ENCODE measurements at places on chromosomes 11 and 22.

- DNase-seq, result peak; percentile 69
These were observed 23.4 kb upstream of the GRAMD4 start for GRCh38 chr22:46596819-46597218.

DNA sequence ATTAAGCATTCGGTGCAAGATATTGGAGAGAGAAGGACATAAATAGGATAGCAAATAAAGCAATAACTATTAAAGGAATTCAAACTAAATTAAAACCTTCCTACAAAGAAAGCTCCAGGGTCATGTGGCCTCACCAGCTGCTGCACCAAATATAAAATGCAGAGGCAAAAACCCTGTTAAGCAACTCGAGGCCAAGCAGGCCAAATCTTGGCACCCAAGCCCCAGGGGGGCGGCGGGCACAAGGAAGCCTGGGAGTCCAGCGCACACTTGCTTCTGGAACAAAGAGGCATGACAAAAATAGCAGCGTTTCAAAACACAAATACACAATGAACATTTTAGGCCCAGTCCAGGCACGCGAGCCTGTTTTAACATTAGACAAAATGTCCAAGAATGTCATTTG is 20.8 kb downstream of the KRTAP5-6 start:
- DNase-seq, result no peak

GRCh38 chr11:68438658-68439259 is 21.8 kb upstream of the PPP6R3 start:
- DNase-seq, result no peak

- DNase-seq, result no peak
These were observed 92.3 kb upstream of the FGF3 start for GRCh38 chr11:69911310-69912160.

DNA sequence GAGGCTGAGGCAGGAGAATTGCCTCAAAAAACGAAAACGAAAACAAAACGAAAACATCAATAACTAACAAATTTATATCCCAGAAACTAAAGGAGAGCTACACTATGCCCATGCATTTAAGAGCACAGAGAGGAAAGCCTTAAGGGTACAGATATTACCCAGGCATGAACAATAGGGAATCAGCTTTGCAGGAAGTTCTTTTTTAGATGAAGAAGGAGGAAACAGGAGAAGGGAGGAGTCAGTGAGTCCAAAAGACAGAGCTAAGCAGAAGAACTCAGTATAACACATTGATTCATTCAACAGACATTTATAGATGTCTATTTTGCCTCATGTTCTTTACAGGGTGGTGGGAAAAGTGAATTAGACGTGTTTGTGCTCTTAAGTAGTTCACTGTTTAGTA is 8.3 kb downstream of the MRPL17 start:
- no peak for DNase-seq

DNA sequence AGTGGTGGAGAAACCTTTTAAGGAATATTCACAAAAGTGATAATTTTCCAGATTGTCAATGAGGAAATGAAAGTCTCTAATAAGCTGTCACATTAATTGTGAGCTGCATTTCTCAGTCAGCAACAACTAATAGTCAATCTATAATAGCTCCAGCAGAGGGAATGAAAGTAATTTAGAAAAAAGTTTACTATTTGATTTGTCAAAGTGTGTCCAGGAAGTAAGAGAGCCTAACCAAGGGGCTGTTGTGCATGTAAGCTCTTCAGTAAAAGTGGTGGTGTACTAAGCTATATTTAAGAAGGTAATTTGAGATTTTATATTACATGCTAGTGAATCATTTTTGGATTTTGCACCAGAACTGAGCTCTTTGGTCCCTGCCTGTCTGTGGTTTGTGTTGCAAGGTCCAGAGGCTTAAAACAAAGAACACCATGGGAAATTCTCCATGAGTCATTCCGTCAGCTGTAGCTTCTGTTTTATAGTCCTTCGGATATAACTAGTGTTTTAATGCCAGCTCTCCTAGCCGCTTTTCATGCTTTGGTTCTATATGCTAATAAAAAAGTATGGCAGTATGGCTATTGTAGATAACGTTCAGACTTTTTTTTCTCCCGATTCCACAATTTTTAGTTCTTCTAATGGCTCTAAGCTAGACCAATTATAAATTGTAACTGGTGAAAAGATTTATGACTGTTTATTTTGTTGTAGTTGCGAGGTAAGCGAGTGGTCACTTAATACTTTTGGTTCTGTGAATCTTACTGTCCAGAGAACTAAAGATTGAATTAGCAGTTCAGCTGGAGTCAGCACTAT is 64.6 kb downstream of the ARHGEF12 start:
- DNase-seq, result peak; percentile 99
